IPS DF 19.7 (cell line): ENCODE measurements at places on chromosomes 3 and 15.
A peak's percentile ranks its signal among the peaks of the same experiment; 100 is the strongest.

DNA sequence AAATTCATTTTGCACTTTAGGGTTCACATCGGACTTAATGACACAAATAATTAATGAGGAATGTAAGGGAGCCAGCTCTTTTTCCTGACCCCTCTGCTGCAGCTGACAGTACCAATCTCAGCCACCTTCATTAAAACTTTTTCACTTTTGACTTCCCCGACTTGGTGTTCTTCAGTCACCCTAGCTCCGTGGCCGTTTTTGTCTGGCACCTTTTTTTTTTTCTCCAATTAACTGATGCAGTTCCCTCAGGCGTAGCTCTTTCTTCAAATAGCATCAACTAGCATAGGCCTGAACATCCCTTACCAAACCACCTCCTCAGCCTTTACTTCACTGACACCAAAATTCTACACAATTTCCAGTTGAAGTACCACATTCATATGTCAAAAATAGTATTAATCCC lies 350.8 kb downstream of the GRM7 start:
- DNase-seq: no peak

- no peak for DNase-seq
Observed at GRCh38 chr3:134250717-134251220, at the start of gene RYK. RYK (minus strand) TSS chr3:134250859; CDS start chr3:134250654, 205 bp downstream.

DNA sequence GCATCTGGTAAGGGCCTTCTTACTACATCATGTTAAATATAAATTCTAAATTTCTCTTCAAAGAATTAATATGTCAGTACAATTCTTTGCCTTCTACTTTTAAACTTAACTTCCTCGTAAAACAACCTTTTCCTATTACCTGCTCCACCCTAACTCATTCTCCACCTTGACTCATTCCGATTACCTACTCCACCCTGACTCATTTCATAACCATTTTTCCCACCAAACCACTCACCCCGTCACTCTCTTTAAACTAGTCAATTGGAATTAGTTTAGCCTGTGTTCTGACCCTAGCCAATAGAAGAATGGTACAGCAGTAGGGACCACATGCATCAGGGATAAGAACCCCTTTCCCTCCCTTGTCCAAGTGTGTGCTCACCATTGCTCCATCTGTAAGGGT lies 65.6 kb downstream of the PLSCR2 start:
- no peak for DNase-seq

DNA sequence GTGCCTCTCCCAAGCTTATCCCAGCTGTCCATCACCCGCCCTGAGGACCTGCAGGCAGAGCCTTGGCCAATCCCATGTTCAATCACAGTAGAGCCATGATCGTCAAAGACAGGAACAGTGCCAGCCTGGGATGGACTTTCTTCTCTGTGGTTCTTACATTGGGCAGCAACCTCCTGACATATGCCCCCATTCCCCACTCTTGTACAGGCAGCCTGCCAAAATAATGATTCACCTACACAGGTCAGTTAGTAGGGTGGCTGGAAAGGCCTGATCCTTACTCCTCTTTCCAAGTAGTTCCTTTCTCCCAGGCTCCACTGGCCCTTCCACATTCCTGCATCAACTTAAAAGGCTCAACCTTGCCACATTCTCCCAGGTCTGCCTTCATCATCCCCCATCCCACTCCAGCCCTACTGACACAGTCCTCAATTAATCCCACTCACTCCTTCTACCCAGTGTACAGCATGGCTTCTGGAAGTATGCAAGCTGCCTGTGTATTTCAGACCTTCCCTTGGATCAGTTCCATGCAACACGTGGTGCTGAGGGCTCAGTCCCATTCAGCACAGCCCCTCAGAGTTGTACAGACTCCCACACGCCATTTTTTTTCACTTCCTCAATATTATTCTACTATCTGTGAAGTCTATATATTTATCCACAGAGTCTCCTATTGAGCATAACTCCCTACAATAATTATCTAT lies 189.8 kb downstream of the NTRK3 start:
- DNase-seq: peak; percentile 9

- DNase-seq: no peak
Observed at GRCh38 chr15:75943713-75944215, 40.1 kb downstream of the FBXO22 start.

GRCh38 chr3:51156147-51156546 lies 228.9 kb upstream of the MANF start:
- DNase-seq: no peak

- no peak for DNase-seq
Observed at GRCh38 chr3:185936273-185936629, 1.6 kb downstream of the TRA2B start.

GRCh38 chr3:96083610-96084009 lies 730.8 kb upstream of the EPHA6 start:
- DNase-seq: no peak

DNA sequence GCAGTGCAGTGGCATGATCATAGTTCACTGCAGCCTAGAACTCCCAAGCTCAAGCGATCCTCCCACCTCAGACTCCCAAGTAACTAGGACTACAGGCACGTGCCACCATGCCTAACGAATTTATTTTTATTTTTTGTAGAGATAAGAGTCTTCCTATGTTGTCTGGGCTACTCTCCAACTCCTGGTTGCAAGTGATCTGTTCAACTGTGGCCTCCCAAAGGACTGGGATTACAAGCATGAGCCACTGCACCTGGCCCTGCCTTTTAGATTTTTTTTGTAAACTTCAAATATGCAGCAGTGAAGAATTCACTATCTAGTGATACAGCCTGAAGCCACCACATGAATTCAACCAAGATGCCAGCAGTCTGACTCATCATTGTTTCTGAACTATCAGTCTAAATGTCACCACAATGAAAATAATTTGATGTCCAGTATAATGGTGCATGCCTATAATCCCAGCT lies 32.7 kb downstream of the UBXN7 start:
- no peak for DNase-seq

DNA sequence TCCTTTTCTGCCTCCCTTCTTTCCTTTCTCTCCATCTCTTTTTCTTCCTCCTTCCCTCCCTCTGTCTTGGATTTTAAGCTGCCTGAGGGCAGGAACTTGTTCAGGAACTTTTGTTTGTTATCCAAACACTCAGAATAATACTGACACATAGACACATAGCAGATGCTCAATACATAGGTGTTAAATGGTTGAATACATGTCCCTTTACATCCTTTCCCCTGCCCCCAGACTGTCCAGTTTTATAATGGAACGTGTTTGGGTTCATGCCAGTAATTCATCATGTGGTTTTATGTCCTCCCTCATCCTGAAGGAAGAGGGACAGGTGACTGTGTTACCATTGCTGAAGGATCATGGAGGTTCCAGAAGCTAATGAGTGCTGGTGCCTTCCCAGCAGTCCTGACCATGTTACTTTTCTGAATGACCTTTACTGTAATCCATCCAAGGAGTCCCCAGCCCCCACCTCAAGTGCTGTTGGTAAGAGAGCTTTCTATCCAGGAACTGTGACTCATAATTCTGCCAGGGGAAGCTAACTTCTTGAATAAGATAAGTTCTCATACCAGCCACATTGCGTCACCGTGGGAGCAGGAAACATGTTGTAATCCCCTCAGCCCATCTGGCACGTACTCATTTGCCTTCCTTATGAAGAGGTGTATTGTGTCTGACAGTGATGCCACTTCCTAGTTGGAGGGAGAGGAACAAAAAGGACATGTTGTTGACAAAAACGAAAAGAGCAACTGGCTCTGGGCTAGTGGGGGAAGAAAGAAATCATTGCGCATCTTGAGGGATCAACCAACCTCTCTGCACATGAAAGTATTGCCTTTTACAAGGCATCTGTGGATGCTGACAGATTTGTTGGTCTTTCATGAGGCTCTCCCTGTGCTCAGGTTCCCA lies 52.4 kb downstream of the IL1RAP start:
- DNase-seq: peak; percentile 23

DNA sequence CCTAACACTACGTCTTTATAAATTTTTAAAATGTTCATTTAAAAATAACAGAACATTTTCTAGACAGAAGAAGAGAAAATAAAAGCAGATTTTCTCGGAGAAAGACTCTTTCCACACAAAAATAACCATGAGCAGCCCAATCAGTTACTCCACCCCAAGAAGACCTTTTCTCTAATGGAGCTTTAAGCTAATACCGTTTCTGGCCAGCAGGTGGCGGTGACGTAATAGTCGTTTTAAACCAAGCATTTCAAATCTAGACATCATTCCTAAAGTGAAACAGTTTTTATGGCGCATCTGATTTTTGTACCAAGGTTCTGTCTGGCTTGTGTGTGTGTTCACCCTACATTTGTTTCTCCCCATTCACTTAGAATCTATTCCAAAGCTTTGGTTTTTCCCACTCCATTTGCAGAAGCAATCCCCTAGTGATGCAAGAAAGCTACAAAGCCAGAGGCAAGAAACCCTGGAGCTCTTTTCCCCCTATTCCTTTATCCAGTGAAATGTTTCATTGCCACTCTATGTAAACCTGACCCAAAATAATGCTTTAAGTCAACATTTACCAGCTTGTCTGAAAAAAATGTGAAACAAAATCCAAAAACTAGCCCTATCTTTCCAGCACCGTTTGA lies 336.7 kb upstream of the IGF1R start:
- no peak for DNase-seq

DNA sequence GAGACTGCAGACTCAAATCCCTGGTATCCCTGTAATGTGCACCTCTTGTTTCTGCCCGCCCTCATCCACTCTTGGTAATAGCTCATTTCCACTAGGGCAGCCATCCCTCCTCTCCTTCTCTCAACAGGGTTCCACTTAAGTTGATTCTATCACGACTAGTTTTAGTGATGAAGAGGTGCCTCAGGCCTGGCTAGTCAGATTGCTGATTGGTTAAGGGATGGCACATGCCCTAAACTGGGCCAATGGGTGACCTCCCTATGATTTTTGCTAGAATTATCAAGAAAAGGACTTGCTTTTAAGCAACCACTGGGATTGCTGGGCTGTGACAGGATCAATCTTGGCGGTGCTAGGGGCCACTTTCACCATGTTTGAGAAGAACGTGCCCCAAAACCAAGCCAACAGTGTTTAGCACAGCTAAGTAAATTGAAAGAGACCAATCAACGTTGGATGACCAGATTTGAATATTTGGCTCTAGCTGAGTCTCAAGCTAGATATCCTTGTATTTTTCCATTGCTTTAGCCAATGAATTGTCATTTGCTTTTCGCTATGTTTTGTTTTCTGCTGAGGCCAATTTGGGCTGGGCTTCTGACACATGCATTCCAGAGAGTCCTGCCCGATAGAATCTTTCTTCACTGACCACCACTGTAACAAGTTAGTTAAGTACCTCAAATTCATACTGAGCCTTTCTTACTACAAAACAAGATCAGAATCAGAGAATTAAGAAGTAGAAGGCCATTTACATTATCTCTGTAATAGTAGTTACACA lies 131.0 kb downstream of the PDZRN3 start:
- DNase-seq: no peak

DNA sequence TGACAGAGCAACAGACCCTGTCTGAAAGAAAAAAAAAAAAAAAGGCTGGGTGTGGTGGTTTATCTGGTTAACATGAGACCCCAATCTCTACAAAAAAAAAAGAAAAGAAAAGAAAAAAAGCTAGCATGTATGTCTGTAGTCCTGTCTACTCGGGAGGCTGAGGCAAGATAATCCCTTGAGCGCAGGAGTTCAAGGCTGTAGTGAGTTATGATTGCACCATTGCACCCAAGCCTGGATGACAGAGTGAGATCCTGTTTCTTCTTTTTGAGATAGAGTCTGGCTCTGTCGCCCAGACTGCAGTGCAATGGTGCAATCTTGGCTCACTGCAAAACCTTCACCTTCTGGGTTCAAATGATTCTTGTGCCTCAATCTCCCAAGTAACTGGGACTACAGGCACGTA lies 8.4 kb upstream of the DHX30 start:
- no peak for DNase-seq

- no peak for DNase-seq
Observed at GRCh38 chr3:42081838-42082473, 9.2 kb upstream of the TRAK1 start.

- no peak for DNase-seq
Observed at GRCh38 chr3:123791417-123791816, 92.7 kb downstream of the MYLK start.

DNA sequence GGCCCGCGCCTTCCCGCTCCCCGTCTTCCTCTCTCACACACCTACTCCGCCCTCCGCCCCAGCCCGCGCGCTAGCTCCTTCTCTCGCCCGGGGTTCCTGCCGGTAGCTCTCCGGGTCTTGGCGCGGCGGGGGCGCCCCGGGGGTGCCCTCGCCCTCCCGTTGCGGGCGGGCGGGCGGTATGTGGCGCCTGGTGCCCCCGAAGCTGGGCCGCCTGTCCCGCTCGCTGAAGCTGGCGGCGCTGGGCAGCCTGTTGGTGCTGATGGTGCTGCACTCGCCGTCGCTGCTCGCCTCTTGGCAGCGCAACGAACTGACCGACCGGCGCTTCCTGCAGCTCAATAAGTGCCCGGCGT lies 507 bp downstream of the DIPK2A start:
- DNase-seq: no peak
